ENCODE measurements at places on chromosomes 1 and 21.

DNA sequence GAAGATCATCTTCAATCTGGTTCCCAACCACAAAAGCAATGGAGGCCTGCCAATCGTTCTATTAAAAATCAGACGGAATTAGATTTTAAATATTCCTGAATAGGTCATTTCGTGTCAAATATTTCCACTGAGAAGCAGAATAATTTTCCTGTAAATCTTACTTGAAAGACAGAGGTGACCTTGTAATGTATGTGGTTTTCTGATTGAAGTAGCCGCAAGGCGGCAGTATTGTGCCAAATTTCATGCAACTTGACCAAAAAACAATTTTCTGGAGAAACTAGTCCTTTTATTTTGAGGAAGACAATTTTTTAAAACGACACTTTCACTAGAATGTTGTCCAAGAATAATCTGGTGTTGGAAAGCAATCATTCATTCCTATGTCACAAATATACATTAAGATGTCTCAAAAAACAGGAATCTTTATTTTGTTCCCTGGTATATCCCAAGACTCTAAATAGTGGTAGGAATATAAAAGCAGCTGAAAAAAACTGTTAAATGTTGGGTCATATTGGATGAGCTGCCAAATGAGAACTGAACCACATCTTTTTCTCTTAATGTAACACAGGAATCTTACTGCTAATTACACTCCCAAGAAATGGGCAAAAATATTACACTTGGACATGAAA, 33.6 kb downstream of the SPAG17 start:
- peak; percentile 55 for DNase-seq

GRCh38 chr1:180975551-180975950, 47.1 kb downstream of the STX6 start:
- DNase-seq = no peak

DNA sequence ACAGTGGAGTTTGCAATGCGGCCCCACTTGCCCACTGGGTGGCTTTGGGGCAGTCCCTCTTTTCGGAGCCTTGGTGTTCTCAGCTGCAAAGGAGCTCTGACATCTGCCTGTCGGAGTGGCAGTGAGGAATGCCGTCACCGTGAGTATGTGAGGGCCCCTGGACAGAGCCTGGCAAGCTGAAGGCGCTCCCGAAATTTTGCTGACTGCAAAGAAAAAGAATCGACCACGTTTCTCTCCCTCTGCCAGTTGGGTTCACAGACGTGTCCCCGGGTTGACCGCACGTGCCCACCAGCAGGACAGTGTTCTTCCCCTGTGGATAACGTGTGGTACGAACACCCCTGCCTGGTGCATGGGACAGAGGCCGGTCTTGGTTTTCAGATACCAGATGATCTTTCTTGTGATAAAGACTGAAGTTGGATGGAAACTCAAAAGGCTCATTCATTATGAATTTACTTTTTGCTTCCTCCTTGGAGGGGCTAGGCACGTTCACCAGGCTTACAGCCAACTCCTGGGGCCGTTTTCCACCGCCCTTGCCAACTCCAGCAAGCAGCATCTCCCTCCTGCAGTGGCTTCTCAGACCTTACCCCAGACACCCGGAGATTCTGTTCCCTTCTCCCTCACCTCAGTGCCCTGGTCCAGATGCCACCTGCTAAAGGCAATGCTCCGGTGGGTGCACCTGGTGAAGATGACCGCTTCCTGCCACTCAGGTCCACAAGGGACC, 29.7 kb downstream of the ECE1 start:
- DNase-seq = no peak

GRCh38 chr1:207813946-207814345, 62.1 kb downstream of the CD46 start:
- no peak for DNase-seq

Measured in ecto neural progenitor cell (in vitro differentiated cells).